Activated T-cell treated with anti-CD3 and anti-CD28 coated beads for 4 hours (primary cell): ENCODE measurements at places on chromosomes 5 and 9.

- no peak for DNase-seq
Observed at GRCh38 chr9:91720751-91721705, 229.0 kb downstream of the ROR2 start.

- no peak for DNase-seq
Observed at GRCh38 chr9:4241552-4241951, 58.3 kb downstream of the GLIS3 start.

GRCh38 chr9:68932458-68932857 is 81.5 kb downstream of the PRKACG start:
- DNase-seq: no peak

DNA sequence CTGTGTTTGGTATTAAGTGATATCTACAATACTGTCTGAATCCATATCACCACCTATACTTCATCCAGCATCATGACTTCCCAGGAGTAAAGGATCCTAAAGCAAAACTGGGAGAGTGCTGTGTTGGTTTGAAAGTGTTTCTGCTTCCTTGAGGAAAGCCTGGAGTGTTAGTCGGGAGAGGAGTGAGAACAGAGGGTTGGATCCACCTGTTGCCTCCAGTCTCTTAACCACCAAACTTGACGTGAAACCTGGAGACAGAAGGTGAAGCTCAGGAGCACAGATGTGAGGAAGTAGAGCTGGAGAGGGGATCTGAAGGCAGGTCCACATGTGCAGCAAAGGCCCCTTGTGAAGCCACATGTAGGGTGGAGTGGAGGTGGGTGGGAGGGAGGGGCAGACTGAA is 88.2 kb downstream of the EGFLAM start:
- DNase-seq: no peak

GRCh38 chr5:145244788-145245187 is 590.4 kb downstream of the PRELID2 start:
- DNase-seq: no peak

GRCh38 chr9:114652776-114653555 is 4.6 kb downstream of the TEX53 start:
- no peak for DNase-seq

DNA sequence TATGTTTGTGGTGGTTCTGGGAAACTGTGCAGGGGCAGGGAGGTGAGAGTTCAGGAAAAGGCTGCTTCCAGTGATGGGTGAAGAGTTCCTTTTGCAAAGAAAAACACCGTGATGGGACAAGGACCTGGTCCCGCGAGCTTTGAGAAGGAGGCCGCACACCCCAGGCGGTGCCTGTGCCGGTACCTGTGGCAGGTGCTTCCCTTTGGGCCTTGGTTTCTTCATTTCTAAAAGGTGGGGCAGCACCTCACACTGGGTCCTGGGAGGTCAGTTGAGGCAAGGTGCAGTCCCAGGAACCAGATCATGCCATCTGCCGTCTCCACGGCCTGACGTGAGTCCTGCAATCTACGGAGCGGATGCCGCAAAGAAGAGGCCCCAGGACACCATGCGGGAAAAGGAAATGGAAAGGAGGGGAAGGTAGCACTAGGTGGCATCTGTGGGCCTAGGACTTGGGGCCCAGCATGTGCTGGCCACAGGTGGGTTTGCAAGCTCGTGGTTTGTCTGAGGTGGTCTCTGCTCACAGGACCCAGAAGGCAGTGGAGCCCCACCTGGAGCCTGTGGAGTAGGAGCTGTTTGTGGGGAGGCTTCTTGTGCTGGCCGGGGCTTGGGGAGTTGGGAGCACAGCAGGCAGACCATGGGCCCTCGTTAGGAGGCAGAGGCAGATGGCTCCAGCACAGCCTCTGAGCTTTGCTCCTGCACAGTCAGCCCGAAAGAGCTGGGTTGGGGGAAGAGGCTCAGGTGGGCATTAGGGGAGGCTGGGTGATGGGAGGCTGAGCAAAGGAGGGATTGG is 131.6 kb downstream of the CACNA1B start:
- DNase-seq: no peak

DNA sequence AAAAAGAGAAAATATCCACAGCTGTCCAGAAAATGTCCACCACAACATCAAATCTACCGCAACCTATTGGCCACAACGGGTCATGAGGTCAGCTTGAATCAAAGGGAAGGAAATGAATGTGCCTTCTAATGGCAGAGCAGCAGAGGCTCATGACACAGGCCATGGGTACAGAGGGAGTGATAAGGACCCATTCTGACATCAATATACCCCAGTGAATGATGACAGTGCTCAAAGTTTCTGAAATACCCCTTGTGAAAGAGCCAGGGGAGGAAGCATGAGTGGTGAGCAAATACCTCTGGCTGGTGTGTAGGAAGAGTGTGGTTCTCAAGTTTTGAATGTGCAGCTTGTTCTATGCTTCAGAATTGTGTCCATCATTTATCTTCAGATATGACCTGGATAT is 348.2 kb downstream of the IRX1 start:
- no peak for DNase-seq

DNA sequence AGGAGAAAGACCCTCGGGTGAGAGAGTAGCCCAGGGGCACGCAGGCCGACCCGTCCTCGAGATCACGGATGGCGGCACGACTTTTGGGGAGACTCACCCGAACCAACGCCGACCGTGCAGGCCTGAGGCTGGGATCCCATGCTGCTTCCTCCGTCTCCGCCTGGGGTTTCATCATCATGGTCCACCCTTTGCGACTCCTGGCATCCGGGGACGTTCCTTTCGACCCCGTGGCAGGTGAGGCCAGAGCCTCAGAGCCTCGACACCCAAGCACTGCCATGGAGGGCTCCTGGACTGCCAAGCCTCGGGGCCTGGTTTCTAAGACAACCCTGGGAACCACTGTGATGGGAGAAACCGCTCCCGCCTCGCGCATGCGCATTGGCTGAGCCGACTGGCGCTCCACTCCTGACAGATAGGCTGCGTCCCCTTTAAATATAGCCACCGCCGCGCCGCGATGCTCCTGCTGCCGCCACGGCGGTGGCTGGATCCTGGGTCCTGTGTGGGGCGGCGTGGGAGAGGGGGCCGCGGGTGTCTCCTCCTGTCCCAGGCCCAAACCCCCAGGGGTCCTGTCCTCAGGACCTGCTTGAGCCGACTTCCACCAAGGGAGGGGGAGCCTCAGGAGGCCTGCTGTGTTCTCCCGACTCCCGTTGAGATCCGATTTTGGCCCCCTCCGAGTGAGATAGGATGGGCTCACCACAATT is 481.6 kb downstream of the SPATA31A7 start:
- no peak for DNase-seq

GRCh38 chr9:132849185-132849706 is 28.8 kb downstream of the AK8 start:
- no peak for DNase-seq

- DNase-seq: no peak
Observed at GRCh38 chr5:125376059-125376641, 629.7 kb upstream of the ZNF608 start.

DNA sequence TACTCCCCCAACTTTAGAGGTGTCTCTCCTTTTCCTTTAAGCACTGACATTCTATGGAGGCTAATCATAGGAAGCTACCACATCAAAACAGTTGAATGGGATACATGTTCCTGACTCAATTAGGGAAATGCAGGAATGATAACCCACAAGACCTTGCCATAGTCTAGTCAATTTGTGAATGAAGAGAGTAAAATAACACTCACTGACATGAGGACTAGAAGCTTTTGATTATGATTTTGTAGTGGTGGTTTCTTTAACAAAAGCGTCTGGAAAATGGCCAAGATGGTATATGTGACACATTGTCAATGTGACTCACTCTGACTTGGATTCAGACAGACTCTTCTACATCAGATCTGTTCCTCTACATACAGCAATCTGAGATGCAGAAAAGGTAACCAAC is 13.7 kb upstream of the PRELID2 start:
- DNase-seq: no peak

DNA sequence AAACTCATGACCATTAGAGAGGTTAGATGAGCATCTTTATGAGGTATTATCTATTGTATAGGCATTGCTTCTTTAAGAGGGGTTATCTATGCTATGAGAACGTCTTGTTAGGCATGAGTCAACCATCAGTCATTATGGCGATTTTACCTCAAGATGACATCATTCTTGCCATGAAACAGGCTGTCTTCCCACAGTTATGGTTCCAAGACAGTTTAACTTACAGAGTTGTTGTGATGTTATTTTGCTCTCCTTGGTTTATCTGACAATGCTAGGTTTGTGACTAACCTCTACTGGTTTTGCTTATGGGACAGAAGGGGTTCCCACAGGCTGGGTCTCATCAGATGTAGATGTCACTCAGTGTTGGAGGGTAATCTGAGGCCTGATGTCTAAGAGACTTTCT is 1864.7 kb upstream of the ACO1 start:
- no peak for DNase-seq

DNA sequence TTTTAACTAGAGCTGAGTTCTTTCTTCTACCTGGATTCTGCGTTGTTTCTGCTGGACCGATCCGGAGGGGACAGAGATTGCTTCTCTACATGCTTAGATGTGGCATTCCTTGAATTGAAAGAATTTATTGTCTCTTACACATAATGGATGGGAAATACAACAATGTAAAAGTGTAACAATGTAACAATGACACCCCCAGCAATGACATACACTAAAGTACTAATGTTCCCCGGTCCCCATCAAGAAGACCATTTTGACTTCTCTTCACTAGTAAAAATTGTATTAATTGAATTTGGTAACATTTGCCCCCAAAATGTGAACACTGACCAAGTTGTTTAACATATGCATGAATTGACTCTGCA is 760.2 kb downstream of the TAF11L14 start:
- DNase-seq: no peak

DNA sequence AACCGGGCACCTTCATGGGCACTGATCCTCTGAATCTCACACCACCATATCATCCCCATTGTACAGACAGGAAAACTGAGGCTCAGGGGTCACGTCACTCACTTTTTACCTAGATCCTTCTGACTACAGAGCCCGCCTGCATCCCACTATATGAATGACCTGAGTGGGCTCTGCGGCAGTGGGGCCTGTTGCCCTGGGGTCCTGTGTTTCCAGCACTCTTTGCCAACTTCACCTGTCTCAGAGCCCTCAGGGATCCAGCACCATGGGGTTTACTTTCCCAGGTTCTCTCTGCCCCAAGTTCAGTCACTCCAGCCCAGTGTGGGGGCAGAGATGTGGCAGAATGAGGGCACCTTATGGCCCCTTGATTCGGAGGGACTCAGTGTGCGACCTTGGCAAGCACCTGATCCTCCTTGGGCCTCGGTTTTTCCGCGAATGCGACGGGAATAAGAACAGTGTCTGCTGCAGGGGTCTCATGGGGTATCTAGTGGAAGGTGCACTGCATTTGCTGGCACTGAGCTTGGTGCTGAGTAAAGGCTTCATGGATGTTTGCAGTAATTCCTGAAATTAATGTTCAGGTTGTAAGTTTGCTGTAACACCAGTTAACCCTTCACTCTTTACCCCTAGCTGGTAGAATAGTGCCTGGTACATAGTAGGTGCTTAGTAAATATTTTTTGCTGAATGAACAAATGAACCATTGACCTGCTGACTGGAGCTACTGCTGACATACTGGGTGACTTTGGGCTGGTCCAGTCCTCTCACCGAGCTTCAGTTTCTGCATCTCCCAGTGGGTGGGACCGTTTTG is 47.1 kb upstream of the BOD1 start:
- DNase-seq: no peak

DNA sequence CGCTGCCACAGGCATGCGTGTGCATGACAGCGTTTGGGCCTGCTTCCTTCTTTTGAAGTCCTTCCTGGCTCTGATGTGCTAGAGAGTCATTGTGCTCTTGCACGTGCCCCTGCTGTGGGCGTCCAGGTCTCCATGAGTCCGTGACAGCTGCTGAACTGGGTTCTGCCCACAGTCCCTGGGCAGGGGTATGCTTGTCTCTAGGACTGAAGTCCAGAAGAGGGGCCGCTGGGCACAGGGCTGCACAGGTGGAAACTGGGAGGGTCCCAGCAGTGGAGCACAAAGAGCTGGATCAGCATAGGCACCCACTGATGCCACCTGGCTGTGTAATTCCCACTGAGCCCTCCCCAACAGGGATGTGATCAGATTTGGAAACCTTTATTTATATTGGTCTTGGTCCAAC is 169.4 kb downstream of the IRX2 start:
- no peak for DNase-seq

- DNase-seq: no peak
Observed at GRCh38 chr9:35627575-35627974, 9.4 kb upstream of the CD72 start.

DNA sequence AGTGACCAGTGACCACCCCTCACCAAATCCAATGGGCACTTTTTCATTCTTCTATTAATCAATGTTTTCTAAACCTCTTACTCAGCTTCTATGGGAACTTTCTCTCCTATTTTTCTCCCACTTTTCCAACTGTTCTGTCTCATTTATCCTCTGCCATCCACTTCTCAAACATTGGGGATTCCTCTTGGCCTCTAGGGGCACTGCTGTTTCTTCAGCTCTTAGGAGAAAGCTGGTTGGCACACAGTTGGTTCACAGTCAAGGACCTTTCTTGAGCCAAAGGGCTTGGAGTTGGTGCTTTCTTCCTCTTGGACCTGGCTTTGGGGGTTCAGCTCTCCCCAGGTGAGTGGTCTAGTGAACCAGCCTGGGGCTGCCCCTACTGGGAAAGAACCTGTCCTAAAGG is 112.2 kb upstream of the LHFPL2 start:
- no peak for DNase-seq
